ENCODE measurements at places on chromosomes 16 and 17. TPM values are rescaled to one million over a fixed set of nuclear protein-coding genes. Genes with fewer than 3 reads are reported as not detected.
A peak's percentile ranks its signal among the peaks of the same experiment; 100 is the strongest.

DNA sequence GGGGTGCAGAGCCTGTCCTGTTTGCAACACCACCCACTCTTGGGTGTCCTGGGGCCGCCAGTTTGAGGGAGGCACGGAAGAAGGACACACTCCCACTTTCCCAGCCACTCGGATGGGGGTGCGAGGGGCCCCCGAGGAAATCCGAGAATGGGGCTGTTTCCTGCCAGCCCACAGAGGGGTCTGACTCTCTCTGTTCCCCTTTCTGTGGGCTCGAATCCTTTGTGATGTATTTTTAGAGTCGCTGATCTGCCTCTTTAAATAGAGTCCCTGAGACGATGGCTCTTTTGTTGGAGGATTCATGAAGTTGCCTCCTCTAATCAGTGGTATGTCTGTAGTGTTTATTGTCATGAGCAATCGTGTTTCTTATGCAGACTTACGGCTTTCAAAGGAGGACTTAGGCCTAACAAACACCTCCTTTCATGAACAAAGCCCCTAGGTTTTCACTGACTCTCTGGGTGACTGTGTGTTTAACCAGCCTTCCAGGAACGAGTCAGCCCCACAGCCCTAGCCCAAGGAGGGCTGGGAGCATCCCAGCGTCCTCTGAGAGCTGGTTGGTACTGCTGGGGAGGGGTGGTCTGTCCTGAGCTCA lies 29.1 kb downstream of the CIBAR2 start:
- H3K4me1 ChIP-seq: peaks cover 4% of the 10 kb centered on the region
- H3K4me3 ChIP-seq: no peak overlapping the region
- peaks cover 3% of the 10 kb centered on the region for H3K27me3 ChIP-seq
- DNase-seq: no peak
- no peaks in the 10 kb centered on the region for H3K36me3 ChIP-seq

GRCh38 chr16:3088450-3088849 lies 10.6 kb downstream of the ZSCAN10 start:
- no peaks in the 10 kb centered on the region for H3K27me3 ChIP-seq
- H3K27ac ChIP-seq: no peak overlapping the region
- DNase-seq: no peak
- peaks cover 35% of the 10 kb centered on the region for H3K4me1 ChIP-seq

DNA sequence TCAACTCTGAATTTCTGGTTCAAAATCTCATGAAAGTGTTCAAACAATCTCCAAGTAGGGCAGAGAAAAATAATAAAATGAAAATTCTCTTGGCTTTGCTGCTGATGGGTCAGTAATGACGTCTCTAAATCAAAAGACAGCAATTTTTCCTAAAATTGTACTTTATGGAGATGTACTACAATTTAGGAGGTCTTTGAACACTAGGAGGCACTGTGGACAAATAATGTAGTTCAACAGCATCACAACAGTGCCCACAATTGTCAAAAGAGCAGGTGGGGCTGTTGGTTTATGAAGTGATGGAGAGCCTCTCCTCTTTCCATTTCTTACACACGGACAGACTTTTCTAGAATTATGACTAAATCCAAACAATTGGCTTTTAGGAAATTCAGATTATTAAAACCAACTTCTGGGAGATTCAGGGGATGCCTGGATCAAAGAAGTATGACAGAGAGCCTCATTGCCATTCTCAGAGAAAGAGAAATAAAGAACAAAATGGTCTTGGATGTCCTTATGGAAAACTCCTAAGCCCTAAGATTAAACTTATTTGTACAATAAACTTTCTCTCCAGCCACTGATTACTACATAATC lies 23.8 kb downstream of the EZH1 start:
- DNase-seq: no peak
- peaks cover 59% of the 10 kb centered on the region for H3K36me3 ChIP-seq
- H3K27me3 ChIP-seq: no peaks in the 10 kb centered on the region
- no peak overlapping the region for H3K27ac ChIP-seq
- H3K4me1 ChIP-seq: no peaks in the 10 kb centered on the region

DNA sequence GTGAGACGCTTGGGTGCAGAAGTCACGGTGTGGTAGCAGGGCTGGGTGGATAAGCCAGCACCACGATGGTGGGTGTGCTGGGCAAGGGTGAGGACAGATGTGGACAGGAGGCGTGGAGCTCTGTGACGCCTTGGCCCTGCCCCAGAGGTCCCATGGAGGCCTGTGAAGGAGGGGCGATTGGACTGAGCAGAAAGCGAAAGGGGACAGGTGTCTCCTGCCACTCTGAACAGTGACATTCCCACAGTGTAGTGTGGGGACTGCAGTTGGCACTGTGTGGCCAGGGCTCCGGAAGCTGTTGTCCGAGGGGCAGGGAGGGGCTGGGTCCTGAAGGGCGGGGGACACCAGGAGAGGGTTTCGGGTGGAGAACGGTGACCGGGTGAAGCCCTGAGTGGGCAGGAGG lies 7.3 kb downstream of the TBC1D24 start:
- H3K4me3 ChIP-seq: no peak overlapping the region
- H3K36me3 ChIP-seq: no peaks in the 10 kb centered on the region

DNA sequence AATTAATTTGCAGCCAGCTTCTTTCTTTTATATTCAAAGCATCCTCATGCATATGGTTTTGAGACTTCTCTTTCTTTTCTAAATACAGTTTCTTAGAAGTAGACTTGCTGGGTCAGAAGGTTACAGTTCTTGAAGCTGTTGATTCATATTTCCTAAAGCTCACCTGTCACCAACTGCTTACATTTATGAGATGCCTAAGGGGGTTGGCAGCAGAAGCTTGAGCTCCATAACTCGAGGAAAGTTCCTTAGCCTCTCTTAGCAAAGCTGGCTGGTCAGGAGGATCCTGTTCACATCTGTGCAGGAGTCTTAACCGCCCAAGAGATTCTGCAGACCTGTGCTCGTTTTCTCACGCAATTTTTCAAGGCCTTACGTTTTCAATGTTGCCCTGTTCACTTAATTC lies 218.8 kb downstream of the SNX29 start:
- no peak overlapping the region for H3K27ac ChIP-seq
- no peaks in the 10 kb centered on the region for H3K27me3 ChIP-seq
- no peak overlapping the region for H3K4me3 ChIP-seq
- H3K36me3 ChIP-seq: no peaks in the 10 kb centered on the region
- H3K4me1 ChIP-seq: peaks cover 1% of the 10 kb centered on the region
- DNase-seq: no peak

- no peak for DNase-seq
- peaks cover 42% of the 10 kb centered on the region for H3K4me1 ChIP-seq
Observed at GRCh38 chr17:48593126-48593829, at the start of gene HOXB5. Gene HOXB5, minus strand, starts transcription at chr17:48593779. Its CDS starts 97 bp downstream, at chr17:48593682.

DNA sequence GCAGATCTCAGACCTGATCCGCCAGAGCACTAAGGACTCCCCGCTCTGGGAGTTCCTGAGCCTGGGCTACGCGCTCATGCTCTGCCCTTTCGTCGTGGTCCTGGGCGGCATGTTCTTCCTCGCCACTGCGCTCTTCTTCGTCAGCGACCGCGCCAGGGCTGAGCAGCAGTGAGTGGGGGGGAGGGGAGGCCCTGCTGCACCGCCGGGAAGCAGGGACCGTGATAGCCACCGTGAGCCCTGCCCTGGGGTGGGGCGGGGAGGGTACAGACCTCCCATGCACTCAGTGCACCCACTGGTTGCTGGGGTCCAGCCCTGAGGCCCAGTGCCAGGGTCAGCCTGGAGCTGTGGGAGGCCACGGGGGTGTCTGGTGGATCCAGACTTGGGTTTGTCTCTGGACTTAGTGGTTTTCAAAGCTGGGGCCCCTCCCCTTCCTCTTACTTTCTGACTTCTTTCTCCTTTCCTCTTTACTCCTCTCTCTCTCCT lies 18.9 kb downstream of the MYBBP1A start:
- peaks cover 6% of the 10 kb centered on the region for H3K4me1 ChIP-seq
- peaks cover 2% of the 10 kb centered on the region for H3K27me3 ChIP-seq
- H3K27ac ChIP-seq: no peak overlapping the region
- no peak overlapping the region for H3K4me3 ChIP-seq

DNA sequence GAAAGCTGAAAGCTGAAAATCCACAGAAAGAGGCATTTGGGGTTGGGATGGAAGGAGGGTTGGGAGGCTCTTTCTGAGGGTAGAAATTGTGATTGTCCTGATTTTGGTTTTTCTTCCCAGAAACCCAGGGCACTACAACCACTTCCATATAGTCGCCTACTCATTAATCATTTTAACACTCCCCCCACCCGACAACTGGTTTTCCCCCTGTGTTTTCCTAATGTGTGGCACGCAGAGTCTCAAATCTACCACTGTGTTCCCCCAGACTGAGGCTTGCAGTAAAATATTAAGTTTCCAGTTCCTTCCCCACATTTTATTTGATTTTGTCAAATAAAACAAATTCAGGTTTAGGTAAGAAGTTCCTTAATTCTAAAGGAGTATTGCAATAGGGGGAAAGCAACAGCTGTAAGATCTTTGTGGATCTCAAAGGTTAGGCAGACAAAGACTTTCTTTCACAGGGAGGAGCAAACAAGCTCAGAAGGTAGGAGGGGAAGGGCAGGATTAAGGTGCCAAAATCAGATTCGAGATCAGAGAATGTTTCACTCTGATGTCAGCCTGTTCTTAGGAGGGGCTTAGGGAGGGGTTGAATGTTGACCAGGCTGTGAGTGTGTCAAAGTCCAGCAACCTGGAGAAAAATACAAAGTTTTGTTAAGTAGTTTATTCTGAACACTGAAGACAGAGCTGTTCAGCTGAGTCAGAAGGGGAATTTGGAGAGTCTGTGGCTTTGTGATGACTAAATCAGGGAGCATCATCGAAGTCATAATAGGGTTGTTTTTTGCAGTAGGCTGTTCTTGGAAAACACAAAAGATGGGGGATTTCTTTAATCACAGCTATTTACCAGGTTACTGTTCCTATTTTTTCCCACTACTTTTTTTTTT lies 3.6 kb downstream of the ZNF267 start:
- peaks cover 57% of the 10 kb centered on the region for H3K4me1 ChIP-seq
- peaks cover 80% of the 10 kb centered on the region for H3K36me3 ChIP-seq
- peak overlapping the region; percentile 90 for H3K27ac ChIP-seq
- H3K27me3 ChIP-seq: no peaks in the 10 kb centered on the region

Gene AANAT
- total RNA-seq: 0.18 TPM

Gene NPIPA3
- total RNA-seq: 1.2 TPM

Gene MARVELD3
- total RNA-seq: not detected

- H3K27me3 ChIP-seq: no peaks in the 10 kb centered on the region
- H3K27ac ChIP-seq: peak overlapping the region; percentile 89
- H3K4me1 ChIP-seq: peaks cover 42% of the 10 kb centered on the region
- DNase-seq: no peak
- peaks cover 73% of the 10 kb centered on the region for H3K36me3 ChIP-seq
Observed at GRCh38 chr17:28946239-28946638, 5.1 kb downstream of the PHF12 start.

Gene ZNF287
- 7.9 TPM for total RNA-seq

DNA sequence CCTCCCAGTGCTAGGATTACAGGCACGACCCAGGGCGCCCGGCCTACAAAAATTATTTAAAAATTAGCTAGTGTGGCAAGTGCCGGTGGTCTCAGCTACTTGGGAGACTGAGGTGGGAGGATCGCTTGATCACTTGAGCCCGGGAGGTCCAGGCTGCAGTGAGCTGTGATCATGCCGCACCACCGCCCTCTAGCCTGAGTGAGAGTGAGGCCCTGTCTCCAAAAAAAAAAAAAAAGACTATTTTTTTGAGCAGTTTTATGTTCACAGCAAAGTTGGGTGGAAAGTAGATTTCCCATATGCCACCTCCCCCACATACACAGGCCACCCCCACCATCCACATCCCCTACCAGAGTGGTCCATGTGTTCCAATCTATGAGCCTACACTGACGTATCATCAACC lies 84.9 kb downstream of the MGAT5B start:
- no peaks in the 10 kb centered on the region for H3K36me3 ChIP-seq
- no peak for DNase-seq
- H3K27ac ChIP-seq: no peak overlapping the region
- no peak overlapping the region for H3K4me3 ChIP-seq
- H3K4me1 ChIP-seq: no peaks in the 10 kb centered on the region

DNA sequence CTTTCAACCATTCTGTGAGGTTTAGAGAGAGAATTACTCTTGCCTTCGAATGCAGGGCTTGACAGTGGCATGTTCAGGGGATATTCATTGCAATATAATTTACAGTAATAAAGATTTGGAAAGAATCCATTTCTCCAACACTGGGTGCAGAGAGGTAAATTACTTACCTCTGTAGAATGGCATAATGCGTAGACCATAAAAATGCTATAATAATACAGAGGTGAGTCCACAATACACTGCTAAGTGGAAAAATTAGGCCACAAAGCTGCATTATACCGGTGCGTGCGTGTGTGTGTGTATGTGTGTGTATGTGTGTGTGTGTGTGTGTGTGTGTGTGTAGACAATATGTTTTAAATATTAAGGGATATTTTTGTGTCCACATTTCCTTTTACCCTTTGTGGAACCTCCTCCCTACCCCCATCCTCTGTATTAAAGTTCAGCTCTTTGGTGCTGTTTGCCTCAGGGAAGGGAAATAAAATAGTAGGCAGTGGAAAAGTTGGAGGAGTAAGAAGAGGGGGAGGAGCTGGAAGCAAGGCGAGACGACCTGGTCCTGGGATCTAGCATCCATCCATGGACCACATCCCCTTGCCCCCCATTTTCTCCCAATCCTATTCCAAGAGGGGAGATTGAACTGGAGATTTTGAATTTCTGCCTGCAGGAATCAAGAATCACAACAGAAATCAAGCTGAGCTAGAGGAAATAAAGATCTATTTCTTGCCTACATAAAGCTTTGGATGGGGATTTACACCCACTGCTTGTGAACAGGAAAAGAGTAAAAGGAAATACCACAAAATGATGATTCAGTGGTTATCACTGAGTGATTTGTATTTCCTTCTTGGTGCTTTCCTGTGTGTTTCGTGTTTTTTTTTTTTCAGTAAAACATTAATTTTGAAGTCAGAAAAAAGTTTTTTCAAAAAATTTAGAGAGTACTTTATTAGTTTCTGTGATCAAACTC lies 124.8 kb downstream of the RGS9 start:
- peaks cover 9% of the 10 kb centered on the region for H3K36me3 ChIP-seq
- peaks cover 41% of the 10 kb centered on the region for H3K4me1 ChIP-seq
- H3K4me3 ChIP-seq: peak overlapping the region; percentile 20

DNA sequence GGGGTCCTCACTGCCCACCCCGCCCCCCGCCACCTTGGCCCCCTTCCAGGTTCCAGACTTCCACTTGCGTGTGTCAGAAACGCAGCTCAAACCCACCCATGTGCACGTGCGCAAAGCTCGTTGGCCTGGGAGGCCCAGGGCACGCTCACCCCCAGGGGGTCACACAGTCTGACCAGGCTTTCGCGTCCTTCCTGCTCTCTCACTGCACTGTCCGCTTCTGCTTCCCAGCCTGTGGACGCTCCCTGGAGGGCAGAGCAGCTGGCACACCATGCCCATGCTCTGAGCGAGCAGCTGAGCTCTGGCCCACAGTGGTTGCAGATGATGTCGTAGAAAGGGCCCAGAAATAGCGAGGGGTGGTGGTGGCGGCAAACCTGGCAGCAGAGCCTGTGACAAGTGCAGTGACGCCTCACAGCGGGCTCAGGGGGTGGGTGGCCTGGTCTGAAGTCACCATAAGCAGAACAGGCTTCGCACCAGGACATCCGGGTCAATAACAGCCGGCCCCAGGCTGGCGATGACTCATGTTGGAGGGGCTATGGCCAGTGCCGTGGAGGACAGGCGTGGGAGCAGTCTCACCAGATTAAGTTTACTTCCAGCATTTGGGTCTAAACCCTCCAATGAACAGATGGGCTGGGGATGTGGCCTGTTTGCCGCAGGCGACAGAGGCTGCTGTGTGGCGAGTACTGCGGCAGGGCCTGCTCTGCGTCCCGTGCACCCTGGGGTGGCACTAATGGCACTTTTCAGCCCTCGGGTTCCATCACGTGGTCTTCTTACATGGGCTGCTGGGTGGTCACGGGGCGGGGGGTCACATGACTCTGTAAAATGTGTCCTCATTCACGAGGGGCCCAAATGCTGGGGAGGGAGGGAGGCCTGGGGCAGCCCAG lies 49.0 kb downstream of the NT5M start:
- no peak overlapping the region for H3K27ac ChIP-seq
- H3K4me3 ChIP-seq: no peak overlapping the region
- no peaks in the 10 kb centered on the region for H3K4me1 ChIP-seq
- no peaks in the 10 kb centered on the region for H3K27me3 ChIP-seq

- no peak overlapping the region for H3K4me3 ChIP-seq
- no peak for DNase-seq
- H3K27me3 ChIP-seq: no peaks in the 10 kb centered on the region
- no peaks in the 10 kb centered on the region for H3K36me3 ChIP-seq
Observed at GRCh38 chr17:56009795-56010651, 143.3 kb upstream of the ANKFN1 start.
